Tibial artery (tissue), 4 donors: ENCODE measurements at places on chromosomes 12 and 14.

- DNase-seq, result peak; percentile 60
Observed at GRCh38 chr12:53963434-53964314, 9.0 kb downstream of the HOXC12 start.

DNA sequence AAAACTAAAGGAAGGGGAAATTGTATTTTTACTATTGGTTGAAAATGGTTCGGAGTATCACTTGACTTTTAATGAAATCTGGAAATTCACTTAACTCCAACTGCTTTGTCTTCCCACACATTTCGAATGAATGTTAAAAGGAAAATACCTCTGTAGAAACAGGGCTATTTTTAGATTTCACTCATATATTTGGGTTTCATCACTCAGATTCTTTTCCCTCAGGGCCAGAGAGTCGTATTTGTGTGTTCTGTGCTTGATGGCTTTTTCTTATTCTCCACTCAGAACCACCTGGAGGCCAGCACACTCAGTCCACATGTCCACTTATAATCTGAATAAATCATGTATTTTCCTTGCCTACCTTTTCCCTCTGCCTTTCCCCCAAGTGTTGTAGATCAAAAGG, 40.0 kb downstream of the DAAM1 start:
- DNase-seq, result no peak

DNA sequence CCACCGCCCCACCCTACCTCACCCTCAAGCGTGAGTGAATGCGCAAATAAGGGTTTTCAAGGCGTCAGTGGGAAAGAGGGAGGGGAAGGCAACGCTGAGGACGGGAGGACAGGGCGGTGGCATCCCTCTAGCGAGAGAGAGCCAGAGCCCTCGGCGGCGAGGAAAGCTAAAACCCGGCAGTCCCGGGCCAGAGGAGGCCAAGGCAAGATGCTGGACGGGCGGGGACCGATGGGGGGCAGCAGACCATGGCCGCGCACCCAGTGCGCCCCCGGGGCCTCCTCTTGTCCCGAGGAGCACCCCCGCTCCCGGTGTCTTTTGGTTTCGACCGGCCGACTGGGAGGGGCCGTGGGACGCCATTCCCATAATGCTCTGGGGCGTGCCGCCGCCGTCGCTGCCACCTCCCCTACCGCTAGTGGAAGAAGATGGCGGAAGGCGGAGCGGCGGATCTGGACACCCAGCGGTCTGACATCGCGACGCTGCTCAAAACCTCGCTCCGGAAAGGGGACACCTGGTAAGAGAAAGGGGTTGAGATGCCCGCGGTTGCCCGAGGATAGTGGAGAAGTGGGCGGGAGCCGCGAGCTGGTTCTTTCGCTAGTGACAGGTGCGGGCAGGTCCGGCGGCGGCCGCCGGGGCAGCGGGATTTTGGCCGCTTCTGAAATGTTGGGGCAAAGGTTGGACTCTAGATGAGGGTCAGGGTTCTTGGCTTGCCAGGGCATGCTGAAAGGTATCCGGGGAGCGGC, at the start of gene USP15:
TSS of gene USP15 (plus strand) at position 412 of the 740 bp plus-strand sequence. CDS start at position 423, 11 bp downstream.
- DNase-seq, result peak; percentile 98

GRCh38 chr14:33657476-33657875, 293.4 kb downstream of the EGLN3 start:
- DNase-seq, result no peak

DNA sequence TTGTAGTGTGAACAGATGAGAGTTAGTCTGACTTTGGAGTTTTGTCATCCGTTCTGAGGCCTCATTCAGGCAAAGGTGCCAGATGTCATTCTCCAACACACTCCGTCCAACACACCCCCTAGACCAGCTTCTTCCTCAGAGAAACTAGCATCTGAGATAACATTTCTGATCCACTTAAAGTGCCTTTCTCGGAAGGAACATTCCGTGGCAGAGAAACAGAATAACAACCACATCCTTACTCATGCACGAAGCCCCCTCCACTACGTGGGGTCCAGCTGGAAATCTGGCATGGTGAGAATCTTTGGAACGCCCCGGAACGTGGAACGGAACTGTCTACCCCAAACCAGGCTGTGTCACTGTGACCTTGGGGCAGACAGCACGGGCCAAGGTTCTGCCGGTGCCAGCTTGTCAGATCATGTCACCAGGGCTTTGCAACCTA, 17.0 kb upstream of the BCL7A start:
- no peak for DNase-seq

DNA sequence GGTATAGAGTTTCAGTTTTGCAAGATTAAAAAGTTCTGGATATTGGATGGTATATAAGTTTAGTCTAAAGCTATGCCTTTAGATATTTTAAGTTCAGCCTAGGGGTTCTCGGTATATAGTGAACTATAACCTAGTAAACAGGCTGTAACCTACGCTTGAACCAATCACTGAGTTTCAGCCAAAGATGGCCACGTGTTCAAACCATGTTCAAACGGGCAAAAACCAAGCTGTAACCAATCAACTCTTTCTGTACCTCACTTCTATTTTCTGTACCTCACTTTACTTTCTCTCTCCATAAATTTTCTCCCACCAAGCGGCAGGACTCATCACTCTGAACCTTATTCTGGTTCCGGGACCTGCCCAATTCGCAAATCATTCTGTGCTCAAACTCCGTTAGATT, 1.4 kb downstream of the TMBIM4 start:
- DNase-seq, result no peak
